Type B pancreatic cell (in vitro differentiated cells): ENCODE measurements at places on chromosomes 2 and 18.

- DNase-seq = no peak
Measured at GRCh38 chr2:12428324-12428723, 288.4 kb upstream of the TRIB2 start.

DNA sequence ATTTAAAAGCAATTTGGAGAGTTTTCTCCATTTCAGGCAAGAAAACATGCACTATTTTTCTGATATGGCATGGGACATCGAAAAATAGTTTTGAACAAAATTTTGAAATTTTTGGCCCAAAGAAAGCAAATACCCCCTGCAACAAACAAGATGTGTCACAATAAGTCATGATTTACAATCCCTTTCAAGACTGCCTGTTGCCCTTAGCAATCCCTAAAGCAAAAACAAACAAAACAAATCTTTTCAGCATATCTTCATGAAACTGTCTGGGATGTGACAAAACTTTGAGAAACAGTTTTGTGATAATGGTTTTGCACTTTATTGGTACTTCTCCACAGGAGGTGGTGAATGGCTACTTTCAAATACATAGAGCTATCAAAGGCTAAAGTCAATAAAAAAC, 1888.7 kb upstream of the PIK3C3 start:
- no peak for DNase-seq

GRCh38 chr2:40546439-40547191, 94.7 kb upstream of the SLC8A1 start:
- no peak for DNase-seq

GRCh38 chr18:10907749-10908148, 241.6 kb downstream of the PIEZO2 start:
- DNase-seq = no peak

DNA sequence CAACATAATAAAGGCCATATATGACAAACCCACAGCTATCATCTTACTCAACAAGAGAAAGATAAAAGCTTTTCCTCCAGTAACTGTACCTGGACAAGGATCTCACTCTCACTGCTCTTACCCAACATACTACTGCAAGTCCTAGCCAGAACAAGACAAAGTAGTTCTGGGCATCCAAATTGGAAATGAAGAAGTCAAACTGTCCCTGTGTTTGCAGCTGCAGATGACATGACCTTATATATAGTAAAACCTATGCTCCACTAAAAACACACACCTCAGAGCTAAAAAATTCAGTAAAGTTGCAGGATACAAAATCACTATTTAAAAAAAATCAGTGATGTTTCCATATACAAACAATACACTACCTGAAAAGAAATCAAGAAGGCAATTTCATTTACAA, 32.2 kb downstream of the USP34 start:
- no peak for DNase-seq

DNA sequence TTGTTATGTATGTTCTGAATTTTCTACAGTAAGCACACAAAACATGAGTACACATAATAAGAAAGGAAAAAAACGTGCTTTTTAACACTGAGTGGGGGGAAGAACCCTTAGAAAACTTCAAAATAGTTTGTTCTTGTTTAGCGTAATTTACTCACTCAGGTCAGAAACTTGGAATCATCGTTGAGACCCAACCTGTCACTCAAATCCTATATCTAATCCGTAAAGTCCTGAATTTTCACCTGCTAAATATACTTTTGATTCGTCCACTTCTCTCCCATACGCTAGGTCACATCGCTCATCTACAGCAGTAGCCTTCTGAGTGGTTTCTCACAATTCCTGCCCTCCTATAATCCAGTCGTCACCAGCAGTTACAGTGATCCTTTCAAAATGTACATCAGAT, 767 bp downstream of the TPRKB start:
- DNase-seq = no peak

DNA sequence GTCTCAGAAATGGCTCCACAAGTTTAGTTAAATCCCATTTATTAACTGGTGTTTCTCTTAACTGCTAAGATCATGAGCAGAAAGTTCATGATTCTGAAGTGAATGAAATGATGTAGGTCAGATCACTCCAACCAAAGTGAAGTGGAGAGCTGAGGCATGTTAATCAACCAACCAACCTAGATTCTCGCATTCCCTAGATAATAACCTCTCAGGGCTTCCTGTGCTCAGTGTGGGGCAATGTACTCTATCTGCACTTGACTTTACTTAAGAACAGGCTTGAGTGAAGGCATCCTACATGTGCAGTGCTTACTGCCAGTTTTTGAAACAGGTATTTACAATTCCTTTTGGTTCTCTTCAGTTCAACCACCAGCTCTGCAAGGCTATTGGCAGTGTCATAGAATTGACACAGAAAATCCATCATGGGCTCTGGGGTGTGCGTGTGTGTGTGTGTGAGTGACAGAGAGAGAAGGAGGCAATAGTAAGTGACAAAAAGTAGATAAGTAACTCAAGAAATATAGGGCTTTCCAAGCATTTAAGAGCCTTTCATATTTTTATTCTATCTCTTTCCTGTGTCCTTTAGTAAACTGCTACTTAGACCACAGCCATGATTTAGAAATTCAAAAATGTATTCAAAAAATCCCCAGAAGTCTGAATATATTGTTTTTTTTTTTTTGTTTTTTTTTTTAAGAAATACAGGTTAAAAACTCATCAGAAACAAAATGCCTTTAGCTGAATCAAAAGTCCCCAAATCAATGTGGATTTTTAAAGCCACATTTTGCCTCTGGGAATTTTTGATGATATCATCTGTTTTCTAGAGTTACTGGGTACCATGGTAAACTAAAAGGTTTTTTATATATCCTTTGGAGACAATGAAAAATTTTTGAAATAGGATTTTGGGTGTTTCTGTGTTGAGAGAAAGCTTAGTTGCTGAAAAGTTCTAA, 28.6 kb downstream of the DOCK10 start:
- no peak for DNase-seq

GRCh38 chr2:19033240-19033639, 325.2 kb downstream of the OSR1 start:
- DNase-seq = no peak

DNA sequence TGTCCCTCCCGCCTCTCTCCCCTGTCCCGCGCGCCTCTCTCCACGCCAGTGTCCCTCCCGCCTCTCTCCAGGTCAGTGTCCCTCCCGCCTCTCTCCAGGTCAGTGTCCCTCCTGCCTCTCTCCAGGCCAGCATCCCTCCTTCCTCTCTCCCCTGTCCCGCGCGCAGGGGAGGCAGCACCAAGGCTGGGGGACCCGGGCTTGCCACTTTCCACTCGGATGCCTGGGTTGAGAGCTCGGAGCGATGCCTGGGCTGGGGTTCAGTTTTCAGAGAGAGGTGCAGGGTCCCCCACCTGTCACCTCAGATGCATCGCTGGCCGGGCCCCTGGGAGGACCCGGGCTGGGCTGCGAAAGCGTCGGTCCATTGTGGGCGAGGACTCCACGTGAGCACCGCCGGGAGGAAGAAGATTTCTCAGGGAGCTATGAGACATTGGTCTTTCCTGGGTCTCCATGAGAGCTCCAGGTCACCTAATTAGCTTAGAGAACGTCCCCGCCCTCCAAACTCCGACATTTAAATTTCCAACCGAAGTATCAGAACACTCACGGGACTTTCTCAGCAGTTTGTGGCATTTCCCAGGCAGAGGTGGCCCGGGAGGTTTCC, 2.1 kb downstream of the FBLN7 start:
- DNase-seq = no peak

DNA sequence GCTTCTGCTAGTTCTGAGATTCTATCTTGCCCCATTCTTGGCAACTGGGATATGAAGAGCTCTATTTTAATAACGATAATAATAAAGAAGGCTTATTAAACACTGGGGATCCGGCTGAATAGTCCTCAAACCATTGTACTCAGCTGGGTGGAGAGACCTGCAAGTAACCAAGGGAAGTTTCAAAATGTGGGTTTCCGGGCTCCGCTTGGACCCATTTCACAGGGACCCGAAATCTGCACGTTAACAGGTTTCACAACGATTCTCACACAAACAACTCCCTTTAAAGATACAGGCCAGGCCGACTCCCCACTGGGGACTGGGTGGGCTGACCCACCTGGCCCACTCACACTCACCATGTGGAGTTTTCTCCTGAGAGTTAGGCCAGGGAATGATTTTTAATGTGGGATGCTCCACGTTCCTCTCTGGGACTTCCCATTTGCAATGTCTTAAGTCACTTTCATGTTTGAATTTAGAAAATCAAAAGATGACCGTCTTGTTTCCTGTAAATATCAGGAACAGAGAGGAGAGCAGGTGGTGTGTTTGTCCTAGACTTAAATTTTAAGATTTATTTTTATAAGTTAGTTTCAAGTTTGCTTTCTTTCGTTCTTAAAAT, 96.3 kb downstream of the SH3RF3 start:
- no peak for DNase-seq

- DNase-seq = peak; percentile 82
Measured at GRCh38 chr2:130920415-130921163, 83.9 kb downstream of the ARHGEF4 start.

- no peak for DNase-seq
Measured at GRCh38 chr2:96591494-96591893, 46.6 kb downstream of the KANSL3 start.

DNA sequence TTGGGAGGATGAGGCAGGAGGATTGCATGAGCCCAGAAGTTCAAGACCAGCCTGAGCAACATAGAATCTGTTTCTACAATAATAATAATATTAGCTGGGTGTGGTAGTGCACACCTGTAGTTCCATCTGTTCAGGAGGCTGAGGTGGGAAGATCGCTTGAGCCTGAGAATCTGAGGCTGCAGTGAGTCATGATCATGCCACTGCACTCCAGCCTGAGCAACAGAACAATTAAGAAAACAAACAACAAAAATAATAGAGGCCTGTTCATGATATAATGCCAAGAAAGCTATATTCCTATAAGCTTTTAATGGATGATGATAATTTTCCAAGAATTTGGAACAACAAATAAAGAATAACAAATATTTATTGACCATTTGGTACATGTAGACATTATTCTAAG, 6.9 kb upstream of the CCBE1 start:
- DNase-seq = no peak

GRCh38 chr2:84115173-84115857, 343.8 kb downstream of the SUCLG1 start:
- no peak for DNase-seq

- DNase-seq = no peak
Measured at GRCh38 chr18:80158365-80158764, 49.3 kb downstream of the ADNP2 start.

GRCh38 chr18:3560755-3561154, 110.8 kb downstream of the TGIF1 start:
- DNase-seq = no peak

- no peak for DNase-seq
Measured at GRCh38 chr2:167869200-167869599, 378.2 kb downstream of the STK39 start.

GRCh38 chr2:11701751-11702301, 31.8 kb upstream of the NTSR2 start:
- no peak for DNase-seq

- no peak for DNase-seq
Measured at GRCh38 chr2:23658466-23658942, 268.4 kb downstream of the ATAD2B start.

DNA sequence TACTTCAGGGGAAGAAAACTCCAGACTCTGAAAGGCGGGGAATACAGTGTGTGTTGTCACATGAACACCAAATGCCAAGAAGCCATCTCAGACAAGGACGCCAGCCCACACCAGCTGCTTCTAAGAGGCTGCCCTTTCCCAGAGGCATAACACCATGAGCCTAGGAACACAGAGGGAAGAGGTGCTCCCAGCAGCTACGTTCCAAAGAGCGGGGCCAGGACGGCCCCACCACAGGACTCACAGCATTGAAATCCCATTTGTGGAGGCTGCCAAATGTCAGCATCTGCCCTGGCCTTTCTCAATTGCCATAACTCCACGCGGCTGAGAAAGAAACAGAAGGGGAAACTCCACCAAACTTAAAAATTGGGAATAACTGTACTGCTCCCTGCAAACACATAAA, 20.1 kb upstream of the ID2 start:
- DNase-seq = no peak

DNA sequence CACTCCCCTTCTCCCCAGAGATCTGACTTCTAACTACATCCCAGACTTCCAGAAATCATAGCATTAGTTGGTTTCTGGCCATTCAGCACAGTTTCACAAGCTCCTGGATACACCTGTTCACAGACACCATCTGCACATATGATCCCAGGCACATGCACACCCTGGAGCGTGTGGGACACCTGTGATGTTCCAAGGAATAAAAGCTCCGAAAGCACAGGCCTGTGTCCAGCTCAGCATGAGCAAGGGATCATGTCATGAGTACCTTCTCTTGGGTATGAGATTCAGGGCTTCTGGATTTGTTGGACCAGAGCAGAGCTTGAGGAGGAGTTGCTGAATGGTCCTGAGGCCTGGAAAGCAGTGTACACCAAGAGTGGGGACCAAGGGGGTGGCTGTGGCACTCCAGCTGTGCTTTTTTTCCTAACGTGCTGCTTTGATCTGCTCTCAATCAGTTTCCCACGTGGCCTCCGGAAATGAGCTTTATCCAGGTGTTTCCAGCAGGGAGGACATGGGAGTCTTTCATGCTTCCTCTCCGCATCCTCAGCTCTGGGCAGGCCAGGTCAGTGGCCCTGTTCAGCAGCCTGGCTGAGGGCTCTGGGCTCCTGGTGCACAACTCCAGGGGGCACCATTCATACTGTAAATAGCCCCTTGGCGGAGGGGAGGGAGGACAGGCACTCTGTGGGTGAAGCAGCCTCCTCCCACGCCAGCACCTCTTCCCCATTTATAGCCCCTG, 1.8 kb downstream of the DYSF start:
- DNase-seq = no peak

GRCh38 chr2:71474744-71475397, 21.5 kb downstream of the DYSF start:
- no peak for DNase-seq
